ENCODE measurements at places on chromosomes 11 and 22.
A peak's percentile ranks its signal among the peaks of the same experiment; 100 is the strongest.

- no peak for DNase-seq
Measured at GRCh38 chr11:8335683-8336082, 72.0 kb upstream of the LMO1 start.

GRCh38 chr11:122755941-122756340 lies 82.4 kb upstream of the CRTAM start:
- DNase-seq = no peak

GRCh38 chr11:76501526-76502202 lies 56.8 kb downstream of the EMSY start:
- no peak for DNase-seq

GRCh38 chr11:13851691-13852090 lies 110.8 kb upstream of the SPON1 start:
- no peak for DNase-seq

DNA sequence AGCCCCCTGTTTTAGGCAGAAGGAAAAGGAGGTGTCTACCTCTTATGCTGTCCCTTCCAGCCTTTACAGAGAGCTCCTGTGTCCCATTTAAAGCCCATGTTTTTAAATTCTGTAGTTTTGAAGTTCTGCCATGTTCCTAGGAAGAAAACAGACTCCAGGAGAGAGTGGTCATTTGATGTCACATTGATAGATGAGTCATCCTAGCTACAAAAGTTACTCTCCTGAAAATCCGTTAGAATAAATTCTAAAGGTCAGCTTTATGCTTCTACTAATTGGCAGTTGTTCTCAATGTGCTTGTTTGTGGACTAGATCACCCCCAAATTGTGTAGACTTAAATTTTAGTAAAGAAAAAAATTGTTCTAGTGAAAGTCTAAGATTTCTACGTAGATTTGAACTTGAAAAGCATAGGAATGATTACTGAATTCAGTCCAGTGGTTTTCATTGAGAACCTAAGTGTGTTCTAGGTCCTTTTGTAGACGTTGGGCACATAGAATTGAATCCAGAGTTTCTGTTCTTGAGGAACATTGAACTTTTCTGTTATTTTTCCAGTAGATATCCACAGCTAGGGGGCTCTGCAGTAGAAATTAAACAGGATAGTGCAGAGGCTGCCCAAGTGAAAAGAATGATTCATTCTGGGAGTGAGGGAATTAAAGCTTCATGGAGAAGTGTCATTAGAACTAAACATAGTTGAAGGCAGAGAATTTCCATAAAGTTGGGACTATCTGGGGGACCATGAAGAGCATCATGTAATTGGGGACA lies 140.6 kb upstream of the RASSF10 start:
- no peak for DNase-seq

GRCh38 chr11:133034929-133035328 lies 497.4 kb downstream of the OPCML start:
- DNase-seq = no peak

DNA sequence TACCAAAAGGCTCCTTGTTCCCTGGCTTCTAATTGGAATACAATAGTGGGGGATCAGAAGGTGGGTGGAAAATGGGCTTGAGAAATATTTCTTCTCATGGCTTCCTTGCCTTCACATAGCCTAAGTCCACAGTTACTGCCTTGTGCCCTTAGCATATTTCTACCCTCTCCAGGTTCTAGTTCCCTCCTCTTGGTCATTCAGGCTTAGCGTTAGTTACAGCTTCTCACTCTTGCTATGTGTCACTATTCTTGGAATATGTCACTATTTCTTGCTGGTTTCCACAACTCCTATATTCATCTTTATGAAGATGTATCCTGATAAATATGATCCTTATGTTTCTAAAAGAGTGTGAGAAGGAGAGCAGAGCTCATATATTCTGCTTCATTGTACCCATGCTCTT lies 2.5 kb downstream of the OR2D2 start:
- DNase-seq = no peak

- no peak for DNase-seq
Measured at GRCh38 chr11:73990730-73991129, 8.1 kb upstream of the UCP2 start.

- no peak for DNase-seq
Measured at GRCh38 chr22:22454997-22455396, 53.5 kb downstream of the ZNF280B start.

DNA sequence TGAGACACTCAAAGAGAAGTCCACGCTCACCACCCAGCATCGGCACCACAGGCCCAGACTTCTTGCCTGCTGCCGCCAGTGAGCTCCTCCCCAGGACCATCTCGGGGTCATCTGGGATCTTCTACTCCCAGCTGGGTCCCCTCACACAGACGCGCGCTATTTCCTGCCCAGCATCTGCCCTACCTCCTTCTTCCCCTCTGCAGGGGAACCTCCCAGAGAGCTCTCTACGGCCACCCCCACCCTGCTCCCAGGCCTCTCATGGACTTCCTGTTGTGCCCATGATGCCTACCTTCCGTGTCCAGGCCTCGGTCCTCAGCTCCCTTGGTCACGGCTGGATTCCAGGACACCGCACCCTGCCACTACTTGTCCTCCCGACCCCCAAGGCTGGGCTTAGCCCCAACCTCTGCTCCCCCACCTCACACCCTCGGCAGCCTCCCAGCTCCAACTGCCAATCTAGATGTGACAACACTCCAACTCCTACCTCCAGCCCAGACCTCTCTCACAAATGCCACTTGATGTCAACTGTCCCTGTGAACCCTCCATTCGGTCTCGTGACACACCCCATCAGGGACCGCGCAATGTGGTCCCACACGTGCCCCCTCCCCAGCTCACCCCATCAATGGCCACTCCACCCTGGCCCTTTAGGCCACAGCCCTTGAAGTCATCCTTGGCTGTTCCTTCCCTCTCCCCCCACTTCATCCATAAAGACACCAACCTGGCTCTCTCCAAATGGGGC lies 45.3 kb downstream of the SGSM3 start:
- no peak for DNase-seq

GRCh38 chr22:40121461-40121860 lies 56.3 kb upstream of the TNRC6B start:
- no peak for DNase-seq

DNA sequence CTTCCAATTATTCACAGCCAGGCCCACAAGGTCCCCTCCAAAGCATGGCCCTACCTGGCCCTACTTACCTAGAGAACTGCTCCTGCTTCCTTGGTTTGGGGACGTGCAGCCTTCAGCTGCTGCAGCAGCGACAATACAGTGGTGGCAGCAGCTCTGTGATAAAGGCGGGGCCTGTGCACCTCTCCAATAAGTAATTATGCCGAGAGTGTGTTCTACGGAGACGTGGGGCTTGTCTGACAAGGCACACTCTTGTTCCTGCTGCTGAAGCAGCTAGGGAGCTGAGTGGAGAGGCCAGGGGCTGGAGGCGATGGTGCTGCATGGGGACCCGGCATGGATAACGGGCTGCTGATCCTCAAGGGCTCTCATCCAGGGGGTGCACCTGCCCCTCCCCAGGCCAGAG lies 98.0 kb upstream of the THY1 start:
- DNase-seq = peak; percentile 72

GRCh38 chr22:37690901-37691504 lies 4.9 kb downstream of the NOL12 start:
- no peak for DNase-seq

GRCh38 chr22:38971202-38971601 lies 10.9 kb upstream of the APOBEC3B start:
- no peak for DNase-seq

DNA sequence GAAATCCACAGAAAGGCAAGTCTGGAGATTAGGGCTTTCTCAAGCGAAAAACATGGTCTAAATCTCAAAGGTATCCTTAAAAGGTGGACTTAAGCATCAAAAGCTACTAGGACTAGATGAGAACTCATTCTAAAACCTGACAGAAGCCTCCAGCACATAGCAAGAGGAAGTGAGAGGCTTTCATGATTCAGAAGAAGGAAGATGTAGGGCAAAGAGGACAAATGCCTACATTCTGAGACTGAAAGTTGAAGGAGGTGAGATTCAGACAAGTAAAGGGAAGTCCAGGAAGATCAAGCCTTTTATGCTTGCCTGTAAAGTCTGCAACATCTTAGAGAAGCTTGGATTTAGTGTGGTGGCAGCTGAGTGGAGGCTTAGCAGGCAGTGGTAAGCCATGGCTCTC lies 98.9 kb downstream of the PGR start:
- DNase-seq = no peak

GRCh38 chr11:110086892-110087309 lies 6.3 kb upstream of the ZC3H12C start:
- no peak for DNase-seq

- DNase-seq = no peak
Measured at GRCh38 chr11:112132737-112133136, 31.2 kb downstream of the IL18 start.

GRCh38 chr11:79525257-79525656 lies 84.4 kb upstream of the TENM4 start:
- DNase-seq = no peak

DNA sequence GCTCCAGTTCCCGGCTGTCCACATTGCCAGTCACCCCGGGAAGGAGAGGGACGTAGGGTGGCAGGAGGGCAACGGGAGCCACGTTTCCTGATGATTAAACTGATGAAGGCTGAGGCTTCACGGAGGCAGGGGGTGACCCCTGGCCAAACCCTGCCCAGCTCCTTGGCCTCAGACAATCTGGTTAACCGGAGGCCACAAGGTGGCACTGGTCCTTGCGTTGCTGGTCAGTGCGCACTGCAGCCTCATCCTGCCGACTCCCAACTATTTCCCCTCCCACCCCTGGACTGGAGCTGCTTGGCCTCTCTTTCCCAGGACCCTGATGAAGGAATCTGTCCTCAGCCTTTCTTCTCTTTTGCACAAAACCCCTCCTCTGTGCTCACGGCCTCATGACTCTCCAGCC lies 75.3 kb downstream of the PDE2A start:
- DNase-seq = no peak

DNA sequence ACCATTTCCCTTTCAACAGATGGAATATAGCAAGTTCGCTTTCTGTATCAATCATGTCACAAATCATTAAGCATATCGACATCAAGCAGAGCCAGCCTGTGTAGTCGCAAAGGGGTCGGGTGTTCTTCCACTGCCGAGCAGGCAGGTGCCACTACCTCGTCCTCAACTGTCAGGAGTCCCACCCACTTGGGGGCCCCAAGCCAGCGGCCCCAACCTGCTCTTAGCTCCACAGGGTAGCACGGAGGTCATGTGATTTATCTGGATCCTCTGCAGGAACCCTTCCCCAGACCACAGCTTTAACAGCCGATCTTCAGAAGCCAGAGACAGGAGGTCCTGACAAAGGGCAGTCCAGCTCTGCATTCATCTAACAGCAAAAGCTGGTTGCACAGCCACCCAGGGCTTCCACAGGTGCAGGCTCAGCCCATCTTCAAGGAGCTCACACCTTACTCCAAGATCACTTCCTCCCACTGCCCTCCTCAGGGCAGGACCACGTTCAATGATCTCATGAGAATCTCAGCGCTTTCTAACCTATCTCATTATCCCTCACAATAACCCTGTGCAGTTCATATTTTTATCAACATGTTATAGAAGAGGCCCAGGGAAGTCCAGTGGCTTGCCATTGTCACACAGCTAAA lies 110.2 kb downstream of the TRIM29 start:
- DNase-seq = no peak

DNA sequence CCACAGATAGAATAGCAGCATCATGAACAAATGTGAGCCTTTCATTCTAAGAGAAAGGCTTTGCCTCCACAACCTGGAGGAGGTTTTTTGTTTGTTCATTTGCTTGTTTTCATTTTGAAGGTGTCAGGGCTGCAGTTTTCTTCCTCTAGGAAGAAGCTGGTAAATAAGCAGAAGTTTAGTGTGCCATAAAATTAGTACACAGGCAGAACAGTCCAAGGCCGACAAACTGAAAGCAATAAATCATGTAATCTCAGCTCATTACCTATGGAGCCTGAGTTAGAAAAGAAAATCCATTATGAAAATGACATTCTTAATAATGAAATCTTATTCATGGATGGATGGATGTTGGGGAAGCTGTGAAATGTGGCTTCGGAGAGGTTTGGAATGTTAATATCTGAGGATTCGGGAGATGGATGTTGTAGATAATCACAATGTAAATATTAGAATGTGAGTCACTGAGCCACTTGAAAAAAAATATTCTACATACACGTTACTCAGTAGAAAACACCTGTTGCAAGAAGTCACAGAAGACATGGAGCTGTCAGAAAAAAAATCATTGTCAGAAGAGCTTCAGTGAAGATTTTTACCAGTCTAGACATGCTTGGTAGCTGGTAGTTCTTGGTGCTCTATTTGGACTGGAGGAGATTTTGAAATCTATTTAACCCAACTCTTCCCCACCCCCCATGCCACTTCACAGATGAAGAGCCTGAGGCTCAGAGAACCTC lies 15.0 kb upstream of the ZDHHC13 start:
- no peak for DNase-seq

GRCh38 chr11:123537726-123538125 lies 107.7 kb downstream of the GRAMD1B start:
- DNase-seq = no peak

- no peak for DNase-seq
Measured at GRCh38 chr11:129143335-129143734, 48.8 kb downstream of the ARHGAP32 start.

DNA sequence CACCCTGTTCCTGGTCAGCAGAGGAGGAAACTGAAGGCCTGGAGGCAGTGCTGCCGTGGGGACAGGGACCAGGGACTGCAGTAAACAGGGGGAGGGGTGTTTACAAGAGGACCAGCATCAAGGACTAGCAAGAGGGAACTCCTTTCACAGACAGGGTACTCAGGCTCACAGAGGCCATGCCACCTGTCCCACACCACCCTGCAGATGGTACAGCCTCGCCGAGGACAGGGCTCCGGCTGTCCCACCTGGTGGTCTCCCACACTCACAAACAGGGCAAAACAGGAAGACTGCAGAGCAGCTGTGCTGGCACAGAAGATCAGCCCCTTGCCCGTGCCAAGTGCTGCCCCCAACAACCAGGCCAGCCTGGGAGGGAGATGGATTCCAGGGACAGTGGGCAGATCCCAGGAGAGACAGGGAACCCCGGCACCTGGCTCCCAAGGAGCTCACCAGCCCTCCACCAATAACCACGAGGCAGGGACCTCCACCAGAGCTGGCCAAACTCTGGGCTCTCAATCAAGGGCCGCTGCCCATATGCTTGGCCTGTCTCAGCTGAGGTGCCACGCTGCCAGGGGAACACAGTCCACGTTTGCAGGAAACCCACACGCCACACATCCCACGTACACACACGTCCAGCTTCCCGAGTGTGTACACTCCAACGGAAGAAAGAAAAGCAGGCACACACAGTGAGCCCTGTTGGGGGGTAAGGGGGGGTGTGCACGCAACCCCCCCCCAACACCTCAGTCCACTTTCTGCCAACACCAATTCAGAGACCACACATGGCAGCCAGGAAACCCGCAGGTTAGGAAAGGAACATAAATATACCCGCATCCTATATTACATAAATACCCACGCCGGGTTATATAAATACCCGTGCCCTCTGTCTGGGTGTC lies 2.1 kb downstream of the CSNK1E start:
- DNase-seq = no peak

GRCh38 chr11:96338910-96339705 lies 3.9 kb downstream of the MAML2 start:
- no peak for DNase-seq

- DNase-seq = no peak
Measured at GRCh38 chr11:34621876-34622275, 983 bp downstream of the EHF start.

All from NCI-H1436 (cell line).